Mesangial cell (primary cell): ENCODE measurements at places on chromosomes 7 and 10. TPM values are rescaled to one million over a fixed set of nuclear protein-coding genes. Genes with fewer than 3 reads are reported as not detected.

The PAPSS2 gene
- 13.7 and 33.9 TPM in 2 replicates for total RNA-seq

The SGPL1 gene
- total RNA-seq, result 35.8 and 57.9 TPM in 2 replicates

The WASHC2A gene
- total RNA-seq, result 17.4 and 24.2 TPM in 2 replicates

The CALY gene
- 1.9 TPM in 1 of 2 replicates, not detected in the other for total RNA-seq

The CUEDC2 gene
- total RNA-seq, result 60.9 and 80.9 TPM in 2 replicates

The C10orf53 gene
- total RNA-seq, result not detected in 2 replicates

The PNLIPRP2 gene
- not detected in 2 replicates for total RNA-seq

The CAMK2B gene
- total RNA-seq, result 0.38 and 0.98 TPM in 2 replicates

The LLCFC1 gene
- total RNA-seq, result not detected in 2 replicates

The SPACDR gene
- 0.89 TPM in 1 of 2 replicates, not detected in the other for total RNA-seq

The NUTM2B gene
- 0.49 and 0.63 TPM in 2 replicates for total RNA-seq

The STX1A gene
- total RNA-seq, result 19.5 and 23.8 TPM in 2 replicates

The GPR85 gene
- 0.49 and 0.63 TPM in 2 replicates for total RNA-seq

The GIMAP4 gene
- total RNA-seq, result not detected in 2 replicates

The EXOC6 gene
- 3.7 and 4.7 TPM in 2 replicates for total RNA-seq

The KLF14 gene
- total RNA-seq, result not detected in 2 replicates

The KIN gene
- 1.9 and 2.9 TPM in 2 replicates for total RNA-seq

The SP8 gene
- total RNA-seq, result not detected in 2 replicates

The ACTR3C gene
- 2.3 and 8.4 TPM in 2 replicates for total RNA-seq

The DPYSL4 gene
- total RNA-seq, result 0.98 and 5.3 TPM in 2 replicates

The CHST15 gene
- 11.6 and 17.6 TPM in 2 replicates for total RNA-seq

The MYL10 gene
- not detected in 2 replicates for total RNA-seq

The MKX gene
- 0.98 and 3.0 TPM in 2 replicates for total RNA-seq

The ERVW-1 gene
- not detected in 2 replicates for total RNA-seq

The AKR1D1 gene
- not detected in 2 replicates for total RNA-seq

The NFKB2 gene
- total RNA-seq, result 31.7 and 37.0 TPM in 2 replicates

The BTBD16 gene
- 1.4 TPM in 1 of 2 replicates, not detected in the other for total RNA-seq

The ZNF727 gene
- not detected in 2 replicates for total RNA-seq
